ENCODE measurements at places on chromosomes 16 and 17.

DNA sequence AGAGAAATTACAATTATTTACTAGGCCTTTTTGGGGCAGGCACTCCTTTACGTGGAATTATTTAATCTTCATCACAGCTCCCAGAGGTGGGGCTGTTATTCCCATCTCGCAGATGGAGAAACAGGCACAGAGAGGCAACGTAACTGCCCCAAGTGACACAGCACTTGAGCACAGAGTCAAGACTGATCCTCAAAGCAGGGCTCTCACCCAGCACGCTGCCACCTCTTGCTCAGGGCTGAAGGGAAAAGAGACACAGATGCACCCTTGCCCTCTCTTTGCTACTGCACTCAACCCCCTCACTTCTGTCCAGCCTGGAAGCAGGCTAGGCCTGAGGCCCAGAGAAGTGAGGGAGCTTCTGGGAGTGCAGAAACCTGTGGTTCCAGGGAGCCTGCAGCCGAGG, 4.4 kb downstream of the ADAM11 start:
- no peak for DNase-seq

- no peak for DNase-seq
Observed at GRCh38 chr16:56807011-56807675, 57.9 kb upstream of the SLC12A3 start.

DNA sequence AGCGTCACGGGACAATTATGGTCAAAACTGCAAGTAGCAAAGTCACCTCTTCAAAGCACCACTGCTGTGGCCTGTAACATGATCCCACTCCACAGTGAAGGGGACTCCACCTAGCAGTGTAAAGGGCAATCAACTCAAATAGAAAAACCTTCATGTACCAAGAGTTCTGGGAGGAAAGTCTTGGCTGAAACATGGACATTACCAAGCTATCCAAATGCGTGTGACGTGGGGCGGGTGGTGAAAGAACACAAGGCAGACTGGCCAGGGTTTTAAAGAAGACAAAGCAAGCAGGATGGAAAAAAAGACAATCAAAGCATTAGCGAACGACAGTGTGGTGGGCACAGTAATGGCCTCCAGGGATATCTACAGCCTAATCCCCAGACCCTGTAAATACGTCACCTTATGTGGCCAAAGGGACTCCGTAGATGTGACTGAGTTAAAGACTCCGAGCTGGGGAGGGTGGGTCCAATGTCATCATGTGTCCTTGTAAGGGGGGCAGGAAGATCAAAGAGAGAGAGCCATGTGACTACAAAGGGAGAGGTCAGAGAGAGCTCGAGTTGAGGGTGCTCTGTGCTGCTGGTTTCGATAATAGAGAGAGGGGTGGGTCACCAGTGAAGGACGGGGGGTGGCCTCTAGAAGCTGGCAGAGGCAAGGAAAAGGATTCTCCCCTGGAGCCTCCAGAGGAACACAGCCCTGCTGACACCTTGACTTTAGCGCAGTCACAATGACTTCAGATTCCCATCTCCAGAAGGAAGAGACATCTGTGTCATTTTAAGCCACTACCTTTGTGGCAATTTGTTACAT, 6.0 kb downstream of the HSDL1 start:
- no peak for DNase-seq

DNA sequence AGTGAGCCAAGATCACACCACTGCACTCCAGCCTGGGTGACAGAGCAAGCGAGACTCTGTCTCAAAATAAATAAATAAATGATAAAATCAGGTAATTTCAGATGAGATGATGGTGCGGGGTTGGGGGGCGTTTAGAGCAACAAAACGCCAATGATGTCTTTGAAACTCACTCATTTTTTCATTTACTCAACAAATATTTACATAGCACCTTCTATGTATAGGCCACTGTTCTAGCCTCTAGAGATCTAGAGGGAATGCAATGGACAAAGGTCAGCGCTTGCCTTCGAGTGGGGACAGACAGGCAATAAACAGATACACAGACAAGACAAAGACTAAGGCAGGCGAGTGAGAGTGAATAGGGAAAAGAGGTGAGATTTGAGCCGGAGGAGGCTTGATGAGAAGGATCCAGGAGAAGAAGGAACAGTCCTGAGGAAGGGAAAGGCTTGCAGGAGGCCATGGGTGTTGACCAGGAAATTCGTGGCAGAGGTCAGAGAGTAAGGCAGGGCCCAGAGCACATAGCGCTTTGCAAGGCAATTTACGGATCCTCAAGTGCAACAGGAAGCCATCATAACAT, 14.1 kb downstream of the ALDH3A1 start:
- no peak for DNase-seq

GRCh38 chr16:85258166-85258565, 145.9 kb upstream of the CIBAR2 start:
- DNase-seq: no peak

GRCh38 chr17:74337834-74338500, 11.9 kb downstream of the KIF19 start:
- DNase-seq: no peak

GRCh38 chr16:27240948-27241531, 27.5 kb downstream of the NSMCE1 start:
- no peak for DNase-seq

- no peak for DNase-seq
Observed at GRCh38 chr16:73384506-73385089, 336.7 kb upstream of the ZFHX3 start.

DNA sequence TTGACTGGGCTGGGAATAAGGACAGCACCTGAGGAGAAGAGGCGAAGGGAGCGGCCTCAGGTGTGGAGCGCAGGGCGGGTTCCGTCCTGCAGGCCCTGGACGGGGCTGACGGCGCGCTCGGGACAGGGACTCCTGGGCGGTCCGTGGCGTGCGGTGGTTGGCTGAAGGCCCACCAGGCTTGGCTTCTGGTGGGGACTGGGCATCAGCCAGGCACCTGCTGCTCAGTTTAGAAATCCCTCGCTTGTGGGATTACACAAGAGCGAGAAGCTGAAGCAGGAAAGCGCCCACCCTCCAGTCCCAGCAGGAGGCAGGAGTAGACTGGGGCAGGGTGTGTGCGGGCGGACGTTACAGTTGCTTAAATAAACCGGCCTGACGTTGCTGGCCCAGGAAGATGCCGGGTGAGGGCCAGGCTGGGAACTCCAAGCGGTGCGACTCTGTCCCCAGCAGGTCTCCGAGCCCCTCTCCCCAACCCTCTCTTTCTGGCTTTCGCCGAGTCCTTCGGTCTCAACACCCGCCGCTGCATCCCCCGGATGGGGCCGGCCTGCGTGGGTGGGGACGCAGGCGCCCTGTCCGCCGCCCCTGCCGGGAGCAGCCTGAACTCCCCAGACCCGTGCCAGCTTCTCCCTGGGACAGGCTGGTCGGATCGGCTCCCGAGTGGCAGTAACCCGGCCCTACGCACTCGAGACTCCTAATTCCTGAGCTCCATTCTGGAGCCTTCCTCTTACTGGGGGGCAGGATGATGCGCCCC, 639 bp downstream of the MIF4GD start:
- DNase-seq: no peak

GRCh38 chr16:23847948-23848347, 12.2 kb downstream of the PRKCB start:
- peak; percentile 75 for DNase-seq

DNA sequence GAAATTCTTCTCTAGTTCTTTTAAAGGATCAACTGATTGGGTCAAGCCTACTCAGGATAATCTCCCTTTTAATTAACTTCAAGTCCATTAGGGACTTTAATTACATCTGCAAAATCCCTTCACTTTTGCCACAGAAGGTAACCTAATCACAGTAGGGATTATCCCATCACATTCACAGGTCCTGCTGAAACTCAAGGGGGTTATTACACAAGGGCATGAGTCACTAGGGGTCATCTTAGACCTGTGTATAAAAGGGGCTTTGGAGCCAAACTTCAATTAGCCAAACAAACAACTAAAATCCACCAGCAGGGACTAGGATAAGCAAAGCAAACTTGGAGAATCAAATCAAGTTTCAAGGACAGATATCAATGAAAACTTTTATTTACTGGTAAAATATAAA, 19.4 kb downstream of the CIAPIN1 start:
- no peak for DNase-seq

GRCh38 chr17:44210342-44211192, 8.9 kb downstream of the UBTF start:
- peak; percentile 94 for DNase-seq

DNA sequence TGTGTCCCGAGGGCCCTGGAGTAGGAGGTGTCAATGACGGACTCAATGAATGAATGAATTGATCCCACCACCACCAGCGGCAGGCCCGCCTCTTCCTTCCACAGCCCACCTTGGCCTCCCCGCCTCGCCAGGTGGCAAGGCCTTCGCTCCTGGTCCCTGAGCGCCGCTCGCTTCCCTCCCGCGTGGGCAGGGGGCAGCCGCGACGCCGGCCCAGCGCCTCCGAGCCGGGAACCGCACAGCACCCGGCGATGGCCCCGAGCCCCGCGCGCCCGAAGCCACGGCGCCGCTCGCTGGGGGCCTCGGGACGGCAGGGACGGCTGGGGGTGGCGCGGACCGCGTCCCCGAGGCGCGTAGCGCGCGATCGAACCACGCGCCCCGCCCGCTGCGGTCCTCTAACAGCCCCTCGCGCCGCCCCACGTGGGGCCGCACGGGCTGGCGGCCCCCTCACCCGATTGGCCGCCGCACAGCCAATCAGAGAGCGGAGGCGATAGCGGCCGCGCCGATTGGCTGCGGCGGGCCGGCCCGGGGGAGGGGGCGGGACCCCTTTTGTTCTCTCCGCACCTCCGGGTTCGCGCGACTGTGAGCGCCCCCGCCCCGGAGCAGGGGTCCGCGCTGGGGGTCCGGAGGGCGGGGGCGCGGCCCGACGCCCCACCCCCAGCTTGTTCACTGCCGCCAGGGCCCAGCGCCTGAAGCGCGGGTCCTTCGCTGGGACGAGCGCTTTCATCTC, 31.4 kb downstream of the ACTG1 start:
- DNase-seq: peak; percentile 62

GRCh38 chr16:86083382-86084002, 184.5 kb downstream of the IRF8 start:
- DNase-seq: no peak

DNA sequence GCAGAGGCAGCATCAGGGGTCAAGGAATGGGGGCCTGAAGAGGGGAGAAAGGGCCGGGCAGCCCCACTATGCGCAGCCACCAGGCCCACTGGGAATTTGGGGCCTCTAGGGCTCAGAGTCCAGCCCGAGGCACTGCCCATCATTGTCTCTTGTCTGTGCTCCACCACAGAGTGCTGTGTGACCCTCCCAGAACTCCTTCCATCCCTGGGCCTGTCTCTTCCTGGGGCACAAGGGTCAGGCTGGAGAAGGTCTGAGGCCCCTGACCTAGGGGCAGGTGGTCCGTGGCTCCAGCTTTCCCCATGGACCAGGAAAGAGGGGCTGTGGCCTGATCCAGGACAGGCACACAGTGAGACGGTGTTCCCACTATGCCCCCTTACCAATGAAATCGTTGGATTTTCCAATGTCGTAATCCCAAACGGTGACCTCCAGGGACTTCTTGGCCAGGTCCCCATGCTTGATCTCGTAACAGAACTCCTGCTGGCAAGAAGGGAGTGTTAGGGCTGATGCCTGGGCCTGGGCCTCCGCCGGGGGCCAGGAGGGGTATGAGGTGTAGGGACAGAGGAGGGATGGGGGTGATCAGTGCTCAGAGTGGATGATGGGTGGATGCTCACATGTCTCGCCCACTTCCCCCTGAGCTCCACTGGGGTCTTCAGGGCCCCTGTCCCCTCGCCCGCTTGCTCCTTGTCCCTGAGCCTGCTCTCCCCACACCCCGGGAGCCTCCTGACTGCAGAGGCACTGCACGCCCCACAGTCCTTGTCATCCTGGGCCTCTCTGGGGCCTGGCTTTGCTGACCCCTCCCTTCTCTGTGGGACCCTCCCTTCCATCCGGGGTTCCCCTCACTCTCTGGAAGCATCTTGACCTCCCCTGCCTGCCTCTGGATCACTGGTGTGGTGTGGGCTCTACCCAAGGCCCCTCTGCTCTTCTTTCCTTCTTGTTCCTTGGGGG, 10.7 kb downstream of the SCGB1C2 start:
- no peak for DNase-seq

- DNase-seq: no peak
Observed at GRCh38 chr16:89020068-89020924, 43.3 kb upstream of the CBFA2T3 start.

GRCh38 chr17:50087246-50087911, 7.8 kb upstream of the PDK2 start:
- DNase-seq: peak; percentile 72

DNA sequence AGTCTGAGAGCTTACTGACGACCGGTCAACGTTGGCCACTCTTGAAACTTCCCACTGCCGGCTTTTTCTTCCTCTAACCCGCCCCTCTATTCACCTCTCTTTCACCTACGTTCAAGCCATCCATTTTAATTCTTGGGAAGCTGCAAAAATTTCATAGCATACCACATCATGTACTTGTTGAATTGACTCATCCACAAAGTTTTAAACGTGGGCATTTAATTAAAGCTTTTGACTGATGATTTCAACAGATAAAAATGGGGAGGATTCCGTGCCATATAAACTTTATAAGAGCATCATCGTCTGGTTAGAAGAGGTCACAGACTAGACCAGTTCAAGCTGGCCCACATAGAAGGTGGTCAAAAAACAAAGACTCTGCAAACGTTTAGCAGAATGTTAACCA, 22.5 kb downstream of the VPS53 start:
- DNase-seq: no peak

DNA sequence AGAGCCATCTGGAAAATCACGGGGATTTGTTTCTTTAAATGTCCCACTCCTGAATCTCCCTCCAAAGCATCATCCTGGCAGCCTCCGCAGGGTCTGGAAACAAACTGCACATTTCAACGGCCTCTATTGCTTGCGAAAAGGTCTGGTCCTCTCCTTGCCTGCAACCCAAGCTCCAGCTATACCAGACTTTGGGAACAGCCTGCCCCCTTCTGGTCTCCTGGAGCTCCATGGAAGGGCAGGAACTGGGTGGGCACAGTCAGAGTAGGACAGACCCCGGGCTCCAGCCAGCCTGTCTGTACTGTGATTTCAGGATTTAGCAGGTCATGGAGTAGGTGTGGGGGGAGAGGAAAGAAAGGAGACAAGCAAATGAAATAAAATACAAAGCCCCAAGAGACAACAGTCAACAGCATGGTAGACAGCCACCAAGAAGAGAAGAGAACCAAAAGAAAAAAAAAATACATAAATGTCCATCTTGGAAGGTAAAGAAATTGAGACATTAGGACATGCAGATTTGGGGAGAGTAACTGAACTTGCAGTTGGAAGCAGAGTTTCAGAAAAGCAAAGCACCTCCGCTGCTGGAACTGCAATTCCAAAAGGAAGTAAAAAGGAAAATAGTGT, 2.7 kb downstream of the XYLT1 start:
- peak; percentile 27 for DNase-seq

GRCh38 chr17:2071455-2072281, 16.8 kb downstream of the HIC1 start:
- no peak for DNase-seq

DNA sequence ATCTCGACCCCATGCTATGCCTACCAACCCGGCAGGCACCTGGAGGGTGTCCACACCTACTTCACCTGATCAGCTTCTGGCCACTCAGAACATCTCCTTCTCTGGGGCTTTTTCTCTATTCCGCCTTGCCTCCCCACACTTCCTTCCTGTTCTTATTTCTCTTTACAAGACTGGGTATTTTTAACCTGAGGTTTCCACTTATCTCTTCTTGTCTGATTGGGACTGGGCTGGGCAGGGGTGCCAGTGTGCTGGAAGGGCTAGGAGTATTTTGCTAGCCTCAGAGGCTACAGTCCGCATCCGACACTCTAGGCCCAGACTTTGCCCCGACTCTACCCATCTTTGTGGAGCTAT, 26.2 kb upstream of the ZNF652 start:
- DNase-seq: no peak

- DNase-seq: no peak
Observed at GRCh38 chr17:3828151-3828851, 17.7 kb downstream of the NCBP3 start.
